ENCODE measurements at places on chromosomes 3 and 15.

- DNase-seq, result no peak
Measured at GRCh38 chr3:65398953-65399352, 639.8 kb downstream of the MAGI1 start.

- DNase-seq, result no peak
Measured at GRCh38 chr3:123571264-123571972, 13.4 kb downstream of the HACD2 start.

GRCh38 chr3:9976721-9977709, 9.6 kb downstream of the EMC3 start:
- no peak for DNase-seq

- no peak for DNase-seq
Measured at GRCh38 chr3:45029661-45030060, 3.6 kb downstream of the CLEC3B start.

GRCh38 chr15:66934868-66935520, 130.4 kb upstream of the SMAD3 start:
- DNase-seq, result no peak

GRCh38 chr3:109177908-109178307, 41.4 kb downstream of the C3orf85 start:
- no peak for DNase-seq

GRCh38 chr3:100754563-100755334, 45.5 kb downstream of the TFG start:
- no peak for DNase-seq

DNA sequence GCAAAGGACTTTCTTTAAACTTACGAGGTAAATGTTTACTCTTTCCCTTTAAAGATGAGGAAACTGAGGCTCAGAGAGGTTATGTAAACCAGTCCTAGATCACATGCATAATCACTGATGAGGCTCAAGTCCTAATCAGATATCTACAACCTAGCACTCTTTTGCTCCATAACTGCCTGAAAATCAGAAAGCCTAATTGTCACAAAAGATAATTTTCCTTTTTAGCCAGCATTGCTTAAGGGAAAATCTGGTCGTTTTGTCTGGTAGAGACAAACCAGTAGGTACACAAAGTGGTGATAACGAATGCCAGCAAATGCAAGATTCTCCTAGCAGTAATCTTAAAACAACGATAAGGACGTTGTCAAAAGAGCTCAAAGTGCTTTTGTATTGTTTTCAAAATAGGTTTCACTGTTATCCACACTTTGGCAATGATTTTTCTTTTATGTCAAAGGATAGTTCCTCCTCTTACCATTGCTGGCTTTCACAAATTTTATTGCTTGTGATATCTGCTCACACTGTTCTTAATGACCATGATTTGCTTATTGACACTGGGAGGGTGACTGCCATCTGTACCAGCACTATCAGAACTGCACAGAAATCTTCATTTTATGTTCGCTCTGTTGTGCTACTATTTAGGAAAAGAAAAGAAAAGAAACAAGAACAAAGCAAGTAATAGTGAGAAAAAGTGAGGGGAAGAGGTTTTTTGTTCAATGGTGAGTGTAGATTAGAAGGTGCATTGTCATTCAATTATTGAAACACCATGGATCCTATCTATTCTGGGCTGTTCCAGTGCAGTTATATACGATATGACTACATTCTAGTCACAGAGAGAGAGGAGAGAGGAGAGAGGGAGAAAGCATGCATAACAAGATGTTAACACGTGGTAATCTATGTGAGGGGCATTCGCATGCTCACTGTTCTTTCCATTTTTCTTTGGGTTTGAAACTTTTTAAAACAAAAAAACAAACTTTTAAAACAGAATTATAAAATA, 13.7 kb downstream of the IQCH start:
- DNase-seq, result no peak

- DNase-seq, result no peak
Measured at GRCh38 chr3:23798876-23799275, 6.9 kb upstream of the UBE2E1 start.

DNA sequence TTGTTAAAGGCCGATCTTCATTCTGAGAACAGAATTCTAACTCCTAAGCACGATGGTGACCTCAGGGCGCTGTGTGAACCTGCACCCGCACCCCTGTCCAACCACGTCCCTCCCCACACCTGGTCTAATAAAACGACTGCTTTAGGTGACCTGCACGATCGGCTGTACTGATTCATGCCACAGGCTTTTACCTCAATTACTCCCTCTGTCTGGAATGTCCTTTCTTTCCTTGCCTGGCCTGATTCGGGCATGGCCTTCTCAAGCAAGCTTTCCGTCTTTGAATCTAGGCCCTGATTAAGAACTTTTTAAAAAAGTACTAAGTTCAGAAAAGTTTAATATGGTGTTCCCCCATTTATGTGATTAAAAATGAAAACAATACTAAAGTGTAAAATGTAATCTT, 842 bp upstream of the U2SURP start:
- DNase-seq, result no peak

GRCh38 chr15:78979456-78980320, 34.8 kb upstream of the CTSH start:
- DNase-seq, result no peak

GRCh38 chr3:54384279-54384678, 261.9 kb downstream of the CACNA2D3 start:
- DNase-seq, result no peak

DNA sequence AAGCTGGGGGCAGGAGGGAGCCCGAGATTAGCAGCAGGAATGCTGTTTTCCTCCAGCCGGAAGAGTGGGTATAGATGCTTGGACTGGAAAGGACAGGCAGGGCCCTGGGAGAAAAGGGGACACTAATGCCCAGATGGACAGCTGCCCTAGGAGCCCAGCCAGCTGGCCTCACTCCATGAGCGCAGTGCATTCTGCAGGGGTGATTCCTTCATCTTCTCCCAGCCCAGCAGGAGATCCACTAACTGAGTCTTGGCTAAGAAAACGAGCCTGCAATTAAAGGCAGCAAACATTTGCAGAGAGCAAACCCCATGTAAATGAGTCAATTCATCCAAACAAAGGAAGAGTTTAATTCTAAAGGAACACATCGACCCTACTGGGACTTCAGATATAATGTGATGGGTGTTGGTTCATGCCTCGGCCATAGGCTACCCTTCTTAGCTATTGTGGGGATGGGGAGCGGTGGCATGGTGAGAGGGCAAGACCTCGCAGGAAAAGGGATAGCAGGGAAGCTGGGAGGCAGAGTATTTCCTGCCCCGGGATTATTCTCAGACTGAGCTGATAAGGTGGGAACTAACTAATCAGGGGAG, 13.3 kb upstream of the MINAR1 start:
- DNase-seq, result no peak

DNA sequence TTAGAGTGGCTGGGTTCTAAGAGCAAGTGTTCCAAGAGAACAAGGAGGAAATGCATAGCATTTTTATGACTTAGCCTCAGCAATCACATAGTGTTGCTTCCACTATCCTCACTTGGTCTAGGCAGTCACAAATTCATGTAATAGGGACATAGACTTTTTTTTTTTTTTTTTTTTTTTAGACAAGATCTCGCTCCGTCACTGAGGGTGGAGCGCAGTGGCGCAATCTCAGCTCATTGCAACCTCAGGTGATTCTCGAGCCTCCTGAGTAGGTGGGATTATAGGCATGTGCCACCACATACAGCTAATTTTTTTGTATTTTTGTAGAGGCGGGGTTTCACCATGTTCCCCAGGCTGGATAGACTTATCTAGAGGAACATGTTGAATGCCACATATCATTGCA, 4.7 kb upstream of the GNB4 start:
- no peak for DNase-seq

DNA sequence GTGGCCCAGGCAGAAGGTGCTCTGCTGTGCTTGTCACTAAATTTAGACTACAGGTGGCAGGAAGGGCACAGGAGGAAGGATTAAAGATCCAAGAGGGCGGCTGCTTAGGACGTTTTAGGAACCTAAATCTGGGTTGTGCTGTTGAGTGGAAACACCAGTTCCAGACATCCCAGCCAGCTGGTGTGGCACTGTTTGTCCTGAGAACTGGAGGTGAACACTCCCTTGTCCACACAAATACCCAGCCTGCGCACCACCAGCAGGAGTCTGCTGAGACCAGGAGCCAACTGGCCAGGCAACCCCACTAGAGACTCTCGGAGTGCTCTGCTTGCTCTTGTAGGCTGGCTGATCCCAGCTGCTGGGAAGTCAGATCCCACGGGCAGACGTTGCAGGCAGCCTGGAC, 30.3 kb upstream of the UACA start:
- DNase-seq, result no peak

- DNase-seq, result no peak
Measured at GRCh38 chr15:56077081-56077480, 83.7 kb upstream of the NEDD4 start.

GRCh38 chr15:48641416-48641815, 4.1 kb downstream of the FBN1 start:
- DNase-seq, result no peak

GRCh38 chr15:56817321-56818080, 84.2 kb upstream of the ZNF280D start:
- DNase-seq, result no peak

DNA sequence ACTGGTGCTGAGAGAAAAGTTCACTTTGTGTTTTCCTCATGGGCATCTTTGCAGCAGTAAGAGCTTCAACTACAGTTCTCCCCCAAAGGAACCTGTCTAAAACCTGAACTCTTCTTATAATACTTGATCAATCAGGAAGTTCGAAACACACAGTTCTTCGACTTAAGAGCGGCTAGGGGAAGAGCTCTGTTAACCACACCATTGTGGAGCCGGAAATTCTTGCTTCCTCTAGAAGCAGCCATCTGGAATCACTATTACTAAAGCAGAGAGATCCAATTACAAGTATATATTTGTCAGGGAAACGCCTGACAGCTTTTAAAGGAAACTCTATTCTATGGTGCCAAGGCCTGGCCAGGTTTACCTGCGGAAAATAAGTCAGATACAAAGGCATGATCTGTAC, 337.3 kb upstream of the CBLB start:
- DNase-seq, result no peak

DNA sequence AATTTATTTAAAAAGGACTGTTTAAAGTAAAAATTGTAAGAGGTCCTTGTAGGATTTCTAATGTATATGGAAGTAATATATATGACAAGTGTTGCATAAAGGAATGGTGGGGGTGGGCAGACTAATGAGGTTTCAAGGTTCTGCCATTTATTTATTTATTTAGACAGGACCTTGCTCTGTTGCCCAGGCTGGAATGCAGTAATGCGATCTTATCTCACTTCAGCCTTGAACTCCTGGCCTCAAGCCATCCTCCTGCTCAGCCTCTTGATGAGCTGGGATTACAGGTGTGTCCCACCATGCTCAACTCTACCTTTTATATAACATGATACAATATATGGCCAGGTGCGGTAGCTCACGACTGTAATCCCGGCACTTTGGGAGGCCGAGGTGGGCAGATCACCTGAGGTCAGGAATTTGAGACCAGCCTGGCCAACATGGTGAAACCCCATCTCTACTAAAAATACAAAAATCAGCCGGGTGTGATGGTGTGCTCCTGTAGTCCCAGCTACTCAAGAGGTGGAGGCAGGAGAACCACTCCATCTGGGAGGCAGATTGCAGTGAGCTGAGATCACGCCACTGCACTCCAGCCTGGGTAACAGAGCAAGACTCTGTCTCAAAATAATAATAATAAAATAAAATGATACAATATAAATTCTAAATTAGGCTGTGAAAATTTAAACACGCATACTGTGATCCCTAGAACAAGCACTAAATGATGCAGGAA, 33.8 kb upstream of the IGF2BP2 start:
- DNase-seq, result no peak
